Neural crest cell (in vitro differentiated cells): ENCODE measurements at places on chromosomes 6 and 20. TPM values are rescaled to one million over a fixed set of nuclear protein-coding genes. Genes with fewer than 3 reads are reported as not detected.

- H3K4me3 ChIP-seq: no peak overlapping the region
- DNase-seq: no peak
- H3K36me3 ChIP-seq: peaks cover 69% of the 10 kb centered on the region
- no peaks in the 10 kb centered on the region for H3K27me3 ChIP-seq
- H3K27ac ChIP-seq: no peak overlapping the region
- no peaks in the 10 kb centered on the region for H3K4me1 ChIP-seq
Measured at GRCh38 chr6:122524056-122524455, 52.4 kb upstream of the SERINC1 start.

Gene C6orf141
- total RNA-seq: 0.89 and 1.0 TPM in 2 replicates

- H3K27ac ChIP-seq: peak overlapping the region; percentile 74
- peaks cover 23% of the 10 kb centered on the region for H3K4me1 ChIP-seq
- H3K36me3 ChIP-seq: no peaks in the 10 kb centered on the region
- DNase-seq: no peak
Measured at GRCh38 chr6:62286470-62286843, 432 bp upstream of the KHDRBS2 start.

- no peak for DNase-seq
- peaks cover 74% of the 10 kb centered on the region for H3K4me1 ChIP-seq
- no peaks in the 10 kb centered on the region for H3K27me3 ChIP-seq
- no peak overlapping the region for H3K4me3 ChIP-seq
- peaks cover 4% of the 10 kb centered on the region for H3K36me3 ChIP-seq
- H3K27ac ChIP-seq: no peak overlapping the region
Measured at GRCh38 chr6:14786455-14786854, 459.4 kb upstream of the JARID2 start.
